ENCODE measurements at places on chromosomes 5 and 9.

DNA sequence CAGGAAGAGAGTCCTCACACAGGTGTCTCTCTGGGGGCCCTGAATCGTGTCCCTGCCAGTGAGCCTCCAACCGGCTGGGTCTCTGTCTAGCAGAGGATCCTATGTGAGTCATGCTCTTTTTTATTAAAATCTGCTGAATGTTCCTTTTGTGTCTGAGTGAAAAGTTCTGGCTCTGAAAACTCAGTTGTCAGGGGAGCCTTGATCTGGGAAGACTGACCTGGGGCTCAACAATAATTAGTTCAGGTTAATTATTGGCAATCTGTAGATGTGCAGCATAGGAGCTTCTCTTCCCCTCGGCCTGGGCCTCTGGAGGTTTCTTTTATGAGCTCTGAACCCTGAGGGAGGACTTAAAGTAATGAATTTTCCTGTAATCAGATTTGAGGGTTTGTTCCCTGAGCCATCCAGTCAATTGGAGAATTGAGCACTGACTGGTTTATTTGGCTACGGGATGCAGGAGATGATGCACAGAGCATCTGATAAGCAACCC, 45.2 kb downstream of the ALG2 start:
- peak; percentile 18 for DNase-seq

- no peak for DNase-seq
Observed at GRCh38 chr9:117744369-117744768, 40.2 kb downstream of the TLR4 start.

DNA sequence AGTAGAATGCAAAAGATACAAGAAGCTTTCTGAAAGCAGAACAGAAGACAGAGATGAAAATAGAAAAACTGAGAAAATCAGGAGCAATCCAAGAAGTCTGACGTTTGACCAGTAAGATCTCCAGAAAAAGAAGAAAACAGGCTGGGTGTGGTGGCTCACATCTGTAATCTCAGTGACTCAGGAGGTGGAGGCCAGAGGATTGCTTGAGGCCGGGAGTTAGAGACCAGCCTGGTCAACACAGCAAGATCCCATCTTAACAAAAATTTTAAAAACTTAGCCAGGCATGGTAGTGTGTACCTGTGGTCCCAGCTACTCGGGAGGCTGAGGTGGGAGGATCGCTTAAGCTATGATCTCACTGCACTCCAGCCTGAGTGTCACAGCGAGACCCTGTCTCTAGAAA, 15.9 kb downstream of the RETREG1 start:
- peak; percentile 76 for DNase-seq

DNA sequence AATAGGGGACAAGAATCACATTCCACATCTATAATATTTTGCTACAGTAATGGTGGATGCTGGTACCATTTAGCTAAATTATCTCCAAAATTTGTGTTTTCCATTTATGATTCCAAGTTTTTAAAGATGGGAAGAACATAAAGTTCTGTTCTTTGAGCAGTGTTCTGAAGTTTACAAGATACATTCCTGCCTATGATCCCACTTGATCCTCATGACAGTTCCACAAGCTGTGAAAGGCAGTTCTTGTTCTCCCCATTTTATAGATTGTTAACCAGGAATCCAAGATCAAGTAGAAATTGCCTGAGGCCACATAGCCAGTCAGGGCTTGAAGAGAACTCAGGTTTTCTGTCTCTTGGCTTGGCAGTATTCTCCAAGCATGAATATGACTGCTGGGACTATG, 257.3 kb downstream of the NR3C1 start:
- DNase-seq = no peak

GRCh38 chr9:90189306-90189705, 453.3 kb downstream of the DIRAS2 start:
- DNase-seq = no peak

GRCh38 chr9:96258967-96259366, 43.0 kb downstream of the HSD17B3 start:
- peak; percentile 50 for DNase-seq

GRCh38 chr5:117463881-117464570, 889.4 kb upstream of the SEMA6A start:
- DNase-seq = no peak

GRCh38 chr5:168583742-168584482, 4.7 kb upstream of the PANK3 start:
- DNase-seq = no peak

- no peak for DNase-seq
Observed at GRCh38 chr9:72254901-72255545, 105.8 kb downstream of the GDA start.

DNA sequence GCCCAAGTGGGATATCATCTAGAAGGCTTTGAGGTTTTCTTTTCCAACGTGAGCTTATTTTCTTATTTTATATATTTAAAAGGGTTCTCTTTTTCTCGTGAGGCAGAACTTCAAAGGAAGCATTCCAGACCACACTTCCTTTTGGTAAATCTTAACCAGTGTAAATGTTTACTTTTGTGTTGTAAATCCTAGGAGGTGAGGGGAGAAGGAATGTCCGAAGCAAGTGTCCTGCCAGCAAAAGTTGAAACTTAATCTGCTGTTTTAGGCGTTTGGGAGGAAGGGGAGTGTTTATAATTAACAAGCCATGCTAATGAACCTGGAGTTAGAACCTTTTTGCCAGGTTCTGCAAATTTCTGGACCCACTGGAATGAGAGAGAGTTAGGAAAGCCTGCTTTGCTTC, 37.9 kb downstream of the WWC1 start:
- no peak for DNase-seq

- DNase-seq = no peak
Observed at GRCh38 chr5:173329491-173330337, 1.5 kb upstream of the STC2 start.

GRCh38 chr5:113394658-113395057, 40.1 kb downstream of the TSSK1B start:
- DNase-seq = no peak

DNA sequence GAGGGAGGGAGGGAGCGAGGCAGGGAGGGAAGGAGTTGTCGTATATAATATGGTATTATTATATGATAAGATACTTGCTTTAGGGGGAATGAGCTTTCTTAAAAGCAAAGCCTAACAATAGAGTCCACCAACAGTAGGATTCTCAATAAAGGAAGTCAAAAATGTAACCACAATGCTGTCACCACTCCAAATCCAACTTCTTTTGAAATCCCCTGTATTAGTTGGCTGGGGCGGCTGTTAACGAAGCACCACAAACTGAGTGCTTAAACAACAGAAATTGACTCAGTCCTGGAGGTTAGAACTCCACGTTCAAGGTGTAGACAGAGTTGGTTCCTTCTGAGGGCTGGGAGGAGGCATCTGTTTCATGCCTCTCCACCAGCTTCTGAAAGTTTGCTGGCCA, 23.1 kb downstream of the GAS1 start:
- DNase-seq = no peak

GRCh38 chr5:63230754-63231153, 652.1 kb downstream of the LRRC70 start:
- no peak for DNase-seq

- DNase-seq = no peak
Observed at GRCh38 chr9:109132567-109133021, 12.8 kb upstream of the TMEM245 start.

DNA sequence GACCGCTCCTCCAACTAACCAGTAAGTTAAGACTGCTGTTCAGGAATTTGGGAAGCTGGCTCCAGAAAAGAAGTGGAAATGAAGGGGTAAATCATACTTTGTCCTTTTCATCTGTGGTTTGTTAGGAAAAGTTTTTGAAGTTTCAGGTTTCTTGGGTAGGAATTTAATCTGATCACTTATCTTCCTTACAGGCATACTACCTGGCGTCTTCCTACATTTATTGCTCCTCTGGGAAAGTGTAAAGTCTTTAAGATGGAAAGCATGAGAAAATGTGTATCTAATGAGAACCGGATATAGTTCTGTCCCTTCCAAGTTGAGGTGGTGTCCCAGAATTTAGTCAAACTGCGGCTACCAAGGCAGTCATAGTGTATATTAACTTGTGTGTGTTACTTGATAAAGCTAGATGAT, 1.3 kb downstream of the RASA1 start:
- DNase-seq = no peak

DNA sequence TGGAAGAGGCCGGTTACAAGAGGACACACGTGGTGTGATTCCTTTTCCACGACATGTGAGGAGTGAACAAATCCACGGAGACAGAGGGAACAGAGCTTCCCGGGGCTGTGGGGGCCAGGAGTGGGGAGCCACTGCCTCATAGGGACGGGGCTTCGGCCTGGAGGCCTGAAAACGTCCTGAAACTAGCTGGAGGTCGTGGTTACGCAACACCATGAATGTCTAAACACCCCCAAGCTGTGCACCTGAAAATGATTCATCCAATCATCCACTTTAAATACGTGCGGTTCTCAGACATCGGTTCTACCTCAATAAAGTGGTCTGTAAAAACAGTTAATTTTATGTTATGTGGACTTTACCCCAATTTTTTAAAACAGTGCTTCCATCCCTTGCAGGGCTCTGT, 65.3 kb upstream of the PPP1R26 start:
- no peak for DNase-seq

Data from lower leg skin (tissue), 4 donors.